ENCODE measurements at places on chromosomes 5 and 9. TPM values are rescaled to one million over a fixed set of nuclear protein-coding genes. Genes with fewer than 3 reads are reported as not detected.

- H3K27me3 ChIP-seq, result no peaks in the 10 kb centered on the region
- no peaks in the 10 kb centered on the region for H3K36me3 ChIP-seq
- H3K4me3 ChIP-seq, result no peak overlapping the region
Observed at GRCh38 chr9:32677931-32678330, 42.5 kb upstream of the TAF1L start.

- no peak overlapping the region for H3K27ac ChIP-seq
- H3K4me1 ChIP-seq, result no peaks in the 10 kb centered on the region
- no peak for DNase-seq
- no peak overlapping the region for H3K4me3 ChIP-seq
- H3K27me3 ChIP-seq, result peaks cover 18% of the 10 kb centered on the region
Observed at GRCh38 chr5:139951296-139951924, 91.7 kb downstream of the NRG2 start.

GRCh38 chr5:173495225-173495904 is 121.1 kb downstream of the BOD1 start:
- H3K36me3 ChIP-seq, result no peaks in the 10 kb centered on the region
- no peak overlapping the region for H3K4me3 ChIP-seq
- no peaks in the 10 kb centered on the region for H3K4me1 ChIP-seq
- H3K27me3 ChIP-seq, result no peaks in the 10 kb centered on the region
- no peak overlapping the region for H3K27ac ChIP-seq
- no peak for DNase-seq

DNA sequence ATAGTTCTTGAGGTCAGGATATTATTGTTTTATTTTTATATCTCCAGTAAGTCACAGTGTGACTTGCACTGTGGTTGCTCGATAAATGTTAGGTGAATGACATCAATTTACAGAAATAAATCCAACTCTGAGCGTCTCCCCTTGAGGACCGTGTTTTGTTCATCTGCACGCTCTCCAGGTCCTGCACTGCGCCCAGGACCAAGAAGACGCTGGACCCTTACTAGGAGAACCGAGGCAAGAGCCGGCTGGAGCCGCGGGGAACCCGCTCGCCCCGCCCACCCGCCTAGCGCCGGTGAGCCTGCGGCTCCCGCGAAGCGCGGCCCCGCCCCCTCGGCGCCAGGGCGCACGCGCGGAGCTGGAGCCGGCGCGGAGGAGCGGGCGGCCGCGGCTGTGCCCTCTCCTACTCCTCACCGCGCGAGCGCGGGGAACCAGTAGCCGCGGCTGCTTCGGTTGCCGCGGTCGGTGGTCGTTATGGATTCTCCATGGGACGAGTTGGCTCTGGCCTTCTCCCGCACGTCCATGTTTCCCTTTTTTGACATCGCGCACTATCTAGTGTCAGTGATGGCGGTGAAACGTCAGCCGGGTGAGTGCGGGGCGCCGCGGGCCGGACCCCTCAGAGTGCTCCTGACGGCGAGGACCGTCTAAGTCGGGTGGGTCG is at the start of gene TMEM38B:
TSS of gene TMEM38B (plus strand) at position 352 of the 658 bp plus-strand sequence. CDS start at position 472, 120 bp downstream.
- H3K4me3 ChIP-seq, result peak within 1 kb of the TSS; percentile 81
- H3K27ac ChIP-seq, result peak within 1 kb of the TSS; percentile 48
- H3K4me1 ChIP-seq, result peaks cover 15% of the 10 kb centered on the region
- no peaks in the 10 kb centered on the region for H3K36me3 ChIP-seq
- peak; percentile 76 for DNase-seq
- H3K27me3 ChIP-seq, result peaks cover 19% of the 10 kb centered on the region

DNA sequence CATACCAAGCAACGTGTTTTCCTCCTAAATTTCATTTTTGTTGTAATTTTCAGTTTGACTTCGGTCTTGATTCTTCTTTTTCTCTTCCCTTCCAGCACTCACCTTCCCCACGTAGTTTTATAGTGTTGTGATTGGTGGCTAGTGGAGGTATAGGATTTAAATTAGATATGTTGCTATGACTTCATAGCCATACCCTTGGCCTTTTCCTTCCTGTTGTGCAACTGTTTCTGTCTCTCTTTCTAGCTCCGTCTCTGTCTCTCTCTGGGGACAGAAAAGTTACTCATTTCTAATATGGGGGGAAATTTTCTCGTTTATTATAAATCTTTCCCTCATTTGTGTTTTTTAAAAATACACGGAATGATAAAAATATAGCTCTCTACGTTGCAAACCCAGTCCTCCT is 20.6 kb upstream of the C5orf24 start:
- no peak for DNase-seq
- peaks cover 5% of the 10 kb centered on the region for H3K4me1 ChIP-seq
- no peak overlapping the region for H3K27ac ChIP-seq
- H3K4me3 ChIP-seq, result no peak overlapping the region

- no peak overlapping the region for H3K27ac ChIP-seq
- H3K36me3 ChIP-seq, result no peaks in the 10 kb centered on the region
- no peaks in the 10 kb centered on the region for H3K27me3 ChIP-seq
Observed at GRCh38 chr5:16901021-16901644, 35.0 kb downstream of the MYO10 start.

GRCh38 chr9:84330246-84330645 is 10.3 kb downstream of the SLC28A3 start:
- H3K4me1 ChIP-seq, result no peaks in the 10 kb centered on the region
- H3K27me3 ChIP-seq, result peaks cover 16% of the 10 kb centered on the region
- H3K4me3 ChIP-seq, result no peak overlapping the region
- H3K27ac ChIP-seq, result no peak overlapping the region
- no peak for DNase-seq
- H3K36me3 ChIP-seq, result no peaks in the 10 kb centered on the region

DNA sequence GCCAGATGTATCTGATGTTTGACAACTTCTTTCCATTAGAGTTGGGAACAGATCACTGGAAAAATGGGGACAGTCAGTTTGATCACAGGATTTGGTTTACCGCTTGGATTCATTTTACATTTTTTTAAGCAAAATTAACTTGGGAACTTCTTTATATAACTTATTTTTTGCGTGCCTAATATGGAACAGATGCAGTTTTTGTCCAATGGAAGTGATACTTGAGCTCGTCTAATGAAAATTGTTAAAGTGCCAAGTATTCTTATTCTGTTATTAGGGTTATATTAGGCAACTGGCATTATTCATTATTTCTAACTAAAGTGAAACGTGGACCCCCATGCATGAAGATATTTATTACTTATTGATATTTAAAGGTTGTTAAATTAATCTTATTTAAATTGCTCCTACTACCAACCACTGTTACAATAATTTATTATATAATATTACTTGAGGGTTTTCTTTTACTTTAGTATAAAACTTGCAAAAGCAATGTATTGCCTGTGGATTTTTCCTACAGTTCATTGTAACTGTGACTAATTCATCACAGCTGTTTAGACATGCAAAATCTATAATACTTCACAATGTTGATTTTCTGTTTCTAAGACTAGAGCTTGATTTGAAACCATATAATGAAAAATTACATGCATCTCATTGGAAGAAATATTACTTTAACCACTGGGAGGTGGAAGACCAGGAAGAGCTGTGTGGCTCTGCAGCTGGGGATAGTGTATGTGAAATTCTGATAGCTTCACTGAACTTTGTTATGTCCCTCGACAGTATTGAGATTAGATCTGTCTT is 787.3 kb upstream of the WWC1 start:
- no peaks in the 10 kb centered on the region for H3K27me3 ChIP-seq
- no peak overlapping the region for H3K27ac ChIP-seq
- no peaks in the 10 kb centered on the region for H3K36me3 ChIP-seq
- DNase-seq, result no peak
- no peak overlapping the region for H3K4me3 ChIP-seq
- H3K4me1 ChIP-seq, result no peaks in the 10 kb centered on the region

GRCh38 chr5:143168171-143168741 is 235.2 kb downstream of the NR3C1 start:
- no peaks in the 10 kb centered on the region for H3K27me3 ChIP-seq
- no peak for DNase-seq
- H3K27ac ChIP-seq, result no peak overlapping the region
- no peaks in the 10 kb centered on the region for H3K36me3 ChIP-seq

DNA sequence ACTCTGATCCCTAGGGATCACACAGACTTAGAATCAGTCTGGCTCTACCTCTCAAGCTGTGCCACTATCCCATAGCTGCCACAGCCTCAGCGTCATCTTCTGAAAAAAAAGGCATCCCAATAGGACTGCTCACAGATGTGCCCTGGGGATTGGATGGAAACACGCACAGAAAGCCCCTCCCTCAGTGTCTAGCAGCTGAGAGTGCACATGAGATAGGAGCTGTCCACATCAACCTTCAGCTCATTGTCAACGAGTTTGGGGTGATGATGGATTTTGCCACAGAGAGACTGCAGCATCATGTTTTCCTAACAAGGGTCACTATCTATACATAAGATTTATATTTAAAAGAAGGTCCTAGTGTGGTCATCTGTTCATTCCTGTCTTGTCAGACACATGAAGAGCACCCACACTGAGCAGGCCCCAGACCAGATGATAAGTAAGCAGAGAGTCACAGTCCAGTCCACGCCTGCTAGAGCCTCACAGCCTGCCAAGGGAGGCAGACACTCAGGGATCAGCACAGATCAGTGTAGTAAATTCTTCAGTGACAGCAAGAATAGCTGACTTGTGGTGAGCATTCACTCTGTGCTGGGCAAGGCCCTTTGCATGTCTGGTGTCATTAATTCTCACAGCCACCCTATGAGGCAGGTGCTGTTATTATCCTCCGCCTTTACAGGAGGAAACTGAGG is 25.8 kb downstream of the AFAP1L1 start:
- no peaks in the 10 kb centered on the region for H3K36me3 ChIP-seq
- H3K27ac ChIP-seq, result no peak overlapping the region
- H3K27me3 ChIP-seq, result peaks cover 12% of the 10 kb centered on the region
- no peak overlapping the region for H3K4me3 ChIP-seq
- DNase-seq, result no peak

DNA sequence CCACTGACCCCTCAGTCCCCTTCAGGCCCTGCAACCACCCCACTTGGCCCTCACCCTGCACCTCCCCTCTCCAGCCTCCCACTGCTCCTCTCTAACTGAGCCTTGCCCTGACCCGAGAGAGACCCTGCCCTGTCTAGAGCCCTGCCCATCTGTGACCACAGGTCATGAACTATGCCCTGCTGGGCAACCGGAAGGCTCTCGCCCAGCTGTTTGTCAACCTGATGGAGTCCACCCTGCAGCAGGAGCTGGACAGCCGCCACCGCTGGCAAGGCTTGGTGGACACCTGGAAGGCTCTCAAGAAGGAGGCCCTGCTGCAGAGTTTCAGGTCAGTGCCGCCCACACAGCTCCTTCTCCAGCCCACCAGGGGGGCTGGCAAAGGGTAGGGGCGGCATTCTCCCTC is 9.4 kb downstream of the CCDC180 start:
- no peak overlapping the region for H3K27ac ChIP-seq
- peaks cover 6% of the 10 kb centered on the region for H3K36me3 ChIP-seq
- H3K4me1 ChIP-seq, result peaks cover 12% of the 10 kb centered on the region
- H3K4me3 ChIP-seq, result no peak overlapping the region
- no peak for DNase-seq

- no peaks in the 10 kb centered on the region for H3K27me3 ChIP-seq
- H3K4me1 ChIP-seq, result peaks cover 8% of the 10 kb centered on the region
- no peak overlapping the region for H3K27ac ChIP-seq
- H3K4me3 ChIP-seq, result no peak overlapping the region
Observed at GRCh38 chr5:37490120-37490810, 111.1 kb downstream of the WDR70 start.

DNA sequence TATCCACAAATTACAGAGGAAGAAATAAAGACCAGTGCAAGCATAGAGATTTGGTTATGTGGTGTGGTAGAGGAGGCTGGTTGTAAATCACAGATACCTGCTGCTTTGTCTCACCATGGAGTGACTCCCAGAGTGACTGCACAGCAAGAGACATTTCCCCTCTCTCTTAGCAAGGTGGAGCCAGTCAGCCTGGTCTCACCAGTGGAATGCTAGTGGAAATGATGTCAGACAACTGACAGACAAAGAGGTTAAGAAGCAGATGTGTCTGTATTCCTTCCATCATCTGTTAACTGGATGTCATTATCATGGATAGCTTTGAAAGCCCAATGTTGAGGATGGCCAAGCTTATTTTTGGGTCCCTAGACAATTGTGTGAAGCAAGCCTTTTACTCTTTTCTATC is 509.4 kb upstream of the SEMA6A start:
- H3K4me3 ChIP-seq, result no peak overlapping the region
- no peaks in the 10 kb centered on the region for H3K27me3 ChIP-seq
- no peak for DNase-seq

- H3K4me3 ChIP-seq, result no peak overlapping the region
- H3K27me3 ChIP-seq, result no peaks in the 10 kb centered on the region
- no peak for DNase-seq
- H3K4me1 ChIP-seq, result no peaks in the 10 kb centered on the region
Observed at GRCh38 chr5:123585871-123586270, 73.9 kb downstream of the CSNK1G3 start.

DNA sequence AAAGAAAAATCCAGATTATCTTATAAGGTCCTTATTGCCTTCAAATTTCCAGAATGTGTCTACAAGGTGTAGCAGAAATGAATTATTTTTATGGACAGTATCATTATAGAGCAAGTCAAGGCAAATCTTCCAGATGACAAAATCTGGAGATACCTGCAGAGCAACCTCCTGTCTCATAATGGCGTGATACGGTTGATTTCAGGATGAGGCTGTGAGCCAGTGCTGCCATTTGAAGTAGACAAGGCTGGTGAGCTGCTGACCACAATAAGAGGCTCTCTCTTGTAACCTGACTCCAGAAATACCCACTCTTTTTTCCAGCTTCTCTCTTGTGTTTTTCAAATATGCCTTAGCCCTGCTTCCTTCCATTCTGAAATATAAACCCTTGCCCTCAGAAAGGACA is 108.2 kb downstream of the HTR1A start:
- H3K4me1 ChIP-seq, result no peaks in the 10 kb centered on the region
- H3K4me3 ChIP-seq, result no peak overlapping the region
- no peaks in the 10 kb centered on the region for H3K36me3 ChIP-seq
- no peak overlapping the region for H3K27ac ChIP-seq
- H3K27me3 ChIP-seq, result no peaks in the 10 kb centered on the region

- no peak for DNase-seq
- H3K27ac ChIP-seq, result no peak overlapping the region
- no peaks in the 10 kb centered on the region for H3K27me3 ChIP-seq
- no peak overlapping the region for H3K4me3 ChIP-seq
- peaks cover 14% of the 10 kb centered on the region for H3K36me3 ChIP-seq
Observed at GRCh38 chr9:37239224-37239859, 119.0 kb downstream of the ZCCHC7 start.

- no peak overlapping the region for H3K4me3 ChIP-seq
- peak overlapping the region; percentile 56 for H3K27ac ChIP-seq
- H3K27me3 ChIP-seq, result peaks cover 6% of the 10 kb centered on the region
- DNase-seq, result no peak
- peaks cover 16% of the 10 kb centered on the region for H3K4me1 ChIP-seq
Observed at GRCh38 chr5:149605998-149606724, 24.9 kb downstream of the ARHGEF37 start.

GRCh38 chr5:2240118-2240904 is 357.6 kb upstream of the IRX4 start:
- no peak for DNase-seq
- H3K27me3 ChIP-seq, result no peaks in the 10 kb centered on the region
- H3K36me3 ChIP-seq, result no peaks in the 10 kb centered on the region
- no peak overlapping the region for H3K27ac ChIP-seq

- H3K36me3 ChIP-seq, result no peaks in the 10 kb centered on the region
- DNase-seq, result no peak
- no peaks in the 10 kb centered on the region for H3K27me3 ChIP-seq
- no peak overlapping the region for H3K4me3 ChIP-seq
- H3K27ac ChIP-seq, result no peak overlapping the region
- peaks cover 2% of the 10 kb centered on the region for H3K4me1 ChIP-seq
Observed at GRCh38 chr5:93723681-93724080, 17.7 kb downstream of the POU5F2 start.

RXFP3 gene
- total RNA-seq, result not detected

SELENOP gene
- 0.55 TPM for total RNA-seq

PPP2CA gene
- total RNA-seq, result 158 TPM

ZBTB26 gene
- total RNA-seq, result 6.6 TPM

LCN9 gene
- not detected for total RNA-seq

GRXCR2 gene
- total RNA-seq, result not detected

CDH12 gene
- total RNA-seq, result not detected

PDE6A gene
- total RNA-seq, result not detected

Measured in activated CD8-positive, alpha-beta T cell treated with anti-CD3 and anti-CD28 coated beads, Interleukin-2, amount 10 ng/mL, durations not matched to agents 7 days and 5 days (primary cell).